ENCODE measurements at places on chromosomes 12 and 14. TPM values are rescaled to one million over a fixed set of nuclear protein-coding genes. Genes with fewer than 3 reads are reported as not detected.

DNA sequence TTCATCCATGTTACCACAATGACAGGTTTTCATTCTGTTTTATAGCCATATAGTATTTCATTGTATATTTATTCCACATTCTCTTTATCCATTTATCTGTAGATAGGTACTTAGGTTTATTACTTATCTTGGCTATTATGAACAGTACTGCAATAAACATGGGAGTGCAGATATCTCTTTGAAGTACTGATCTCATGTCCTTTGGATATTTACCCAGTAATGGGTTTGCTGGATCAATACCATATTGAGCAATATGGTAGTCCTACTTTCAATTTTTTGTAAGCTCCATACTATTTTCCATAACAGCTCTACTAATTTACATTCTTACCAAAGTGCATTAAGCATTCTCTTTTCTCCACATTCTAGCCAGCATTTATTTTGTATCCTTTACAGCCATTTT, 235.8 kb upstream of the ALG10 start:
- no peak for DNase-seq

- DNase-seq, result no peak
Measured at GRCh38 chr12:82682851-82683261, 3.9 kb upstream of the TMTC2 start.

DNA sequence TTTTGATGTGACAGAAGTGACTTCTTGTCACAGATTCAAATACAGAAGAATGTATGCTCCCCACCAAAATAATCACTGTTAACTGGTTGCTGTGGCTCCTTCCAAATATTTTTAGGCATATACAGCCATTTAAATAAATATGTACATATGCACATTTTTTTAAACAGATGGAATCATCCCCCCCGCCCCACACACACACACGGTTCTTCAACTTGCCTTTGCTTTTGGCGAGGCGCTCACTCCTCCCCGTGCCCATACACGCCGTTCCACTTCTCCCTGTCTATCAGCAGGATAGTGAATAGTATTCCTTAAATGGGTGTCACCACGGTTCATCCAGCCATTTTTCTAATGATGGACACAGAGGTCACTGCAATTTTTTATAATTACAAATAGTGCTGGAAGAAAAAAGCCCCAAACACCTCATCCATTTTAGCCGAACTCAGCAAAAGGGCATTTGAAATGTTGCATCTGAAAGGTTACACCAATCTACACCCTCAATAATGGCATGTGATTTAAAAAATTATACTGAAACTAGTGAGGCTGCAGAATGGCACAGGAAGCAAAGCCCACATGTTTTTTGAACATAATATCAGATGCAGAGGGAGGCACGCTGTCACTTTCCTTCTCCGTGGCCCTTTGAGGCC, 39.2 kb upstream of the MEG3 start:
- DNase-seq, result no peak

DNA sequence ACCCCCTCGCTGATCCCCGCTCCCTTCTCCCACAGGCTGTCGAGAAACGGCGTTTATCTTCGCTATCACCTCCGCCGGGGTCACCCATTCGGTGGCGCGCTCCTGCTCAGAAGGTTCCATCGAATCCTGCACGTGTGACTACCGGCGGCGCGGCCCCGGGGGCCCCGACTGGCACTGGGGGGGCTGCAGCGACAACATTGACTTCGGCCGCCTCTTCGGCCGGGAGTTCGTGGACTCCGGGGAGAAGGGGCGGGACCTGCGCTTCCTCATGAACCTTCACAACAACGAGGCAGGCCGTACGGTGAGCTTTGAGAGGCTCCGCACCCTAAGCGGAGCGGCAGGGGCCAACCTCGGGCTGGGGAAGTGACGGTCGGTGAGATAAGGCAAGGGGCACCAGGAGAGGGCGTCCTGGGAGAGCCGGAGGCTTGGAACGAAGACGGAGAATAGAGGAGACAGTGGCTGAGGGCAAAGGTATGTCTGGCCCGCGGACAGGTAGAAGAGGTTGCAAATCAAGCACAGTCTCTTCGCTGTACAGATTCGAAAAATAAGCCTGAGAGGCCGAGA, 2.3 kb downstream of the WNT1 start:
- DNase-seq, result no peak

DNA sequence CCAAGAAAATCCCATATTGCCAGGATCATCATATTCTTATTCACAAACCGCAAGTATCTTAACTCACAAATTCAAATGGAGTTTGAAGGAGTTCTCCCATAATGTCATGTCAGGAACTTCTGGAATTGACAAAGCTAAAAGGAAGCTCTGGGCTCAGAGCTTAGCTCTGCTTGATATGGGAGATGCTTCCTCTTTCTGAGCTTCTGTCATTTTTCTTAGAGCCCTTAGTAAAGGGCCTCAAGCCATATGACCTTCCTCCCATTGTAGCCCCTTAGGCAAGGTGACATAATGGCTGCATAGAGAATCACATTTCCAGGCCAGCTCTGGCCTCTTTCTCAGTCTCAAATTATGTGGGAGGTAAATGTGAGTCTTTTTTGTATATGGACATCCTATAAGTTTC, 40.9 kb downstream of the SLC4A8 start:
- no peak for DNase-seq

DNA sequence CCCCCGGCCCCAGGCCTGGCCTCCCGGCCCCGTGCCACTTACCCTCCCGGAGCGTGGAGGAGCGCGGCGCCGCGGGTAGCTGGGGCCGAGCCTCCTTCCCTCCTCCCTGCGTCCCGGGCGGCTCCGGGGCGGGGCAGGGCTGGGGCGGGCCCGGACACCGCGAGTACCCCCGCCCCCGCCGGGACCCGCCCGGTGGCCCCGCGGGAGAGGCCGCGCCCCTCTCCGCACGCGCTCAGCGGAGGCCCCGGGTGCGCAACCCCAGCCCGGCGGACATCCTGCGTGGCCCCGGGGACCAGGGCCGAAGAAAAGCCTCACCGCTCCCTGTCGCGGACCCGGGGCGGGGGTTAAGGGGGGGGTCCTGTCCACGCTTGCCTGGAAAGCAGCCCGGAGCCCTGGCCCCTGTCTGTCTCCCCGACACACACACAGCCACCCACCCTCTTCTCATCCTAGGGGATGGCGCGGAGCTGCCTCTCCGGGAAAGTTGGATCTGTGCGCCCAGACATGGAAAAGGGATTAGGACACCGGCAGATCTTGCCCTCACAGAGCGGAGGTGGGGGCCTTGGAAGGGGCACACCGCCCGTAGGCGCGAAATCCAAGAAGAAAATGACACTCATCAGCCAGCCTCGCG, at the start of gene SYNE3:
TSS of gene SYNE3 (minus strand) at position 97 of the 628 bp plus-strand sequence. CDS start 40,829 bp downstream, outside the sequence.
- no peak for DNase-seq

DNA sequence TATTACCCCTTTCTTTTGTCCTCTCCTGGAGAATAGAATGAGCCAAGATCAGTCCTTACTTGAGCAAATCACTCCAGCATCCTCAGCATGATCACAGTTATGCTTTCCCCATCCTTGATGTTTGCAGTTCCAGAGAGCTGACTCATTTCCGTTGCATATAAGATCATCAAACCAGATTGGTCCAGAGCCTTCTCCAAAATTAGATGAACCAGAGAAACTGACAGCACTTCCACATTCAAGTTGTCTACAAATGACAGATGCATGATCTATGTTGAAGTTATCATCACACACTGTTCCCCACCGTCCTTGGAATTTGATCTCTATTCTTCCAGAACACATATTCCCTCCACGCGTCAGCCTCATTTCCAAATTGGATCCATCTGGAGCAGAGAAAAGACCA, 4.8 kb downstream of the CD163 start:
- DNase-seq, result no peak

GRCh38 chr14:20659813-20660395, 18.4 kb upstream of the OR6S1 start:
- no peak for DNase-seq

DNA sequence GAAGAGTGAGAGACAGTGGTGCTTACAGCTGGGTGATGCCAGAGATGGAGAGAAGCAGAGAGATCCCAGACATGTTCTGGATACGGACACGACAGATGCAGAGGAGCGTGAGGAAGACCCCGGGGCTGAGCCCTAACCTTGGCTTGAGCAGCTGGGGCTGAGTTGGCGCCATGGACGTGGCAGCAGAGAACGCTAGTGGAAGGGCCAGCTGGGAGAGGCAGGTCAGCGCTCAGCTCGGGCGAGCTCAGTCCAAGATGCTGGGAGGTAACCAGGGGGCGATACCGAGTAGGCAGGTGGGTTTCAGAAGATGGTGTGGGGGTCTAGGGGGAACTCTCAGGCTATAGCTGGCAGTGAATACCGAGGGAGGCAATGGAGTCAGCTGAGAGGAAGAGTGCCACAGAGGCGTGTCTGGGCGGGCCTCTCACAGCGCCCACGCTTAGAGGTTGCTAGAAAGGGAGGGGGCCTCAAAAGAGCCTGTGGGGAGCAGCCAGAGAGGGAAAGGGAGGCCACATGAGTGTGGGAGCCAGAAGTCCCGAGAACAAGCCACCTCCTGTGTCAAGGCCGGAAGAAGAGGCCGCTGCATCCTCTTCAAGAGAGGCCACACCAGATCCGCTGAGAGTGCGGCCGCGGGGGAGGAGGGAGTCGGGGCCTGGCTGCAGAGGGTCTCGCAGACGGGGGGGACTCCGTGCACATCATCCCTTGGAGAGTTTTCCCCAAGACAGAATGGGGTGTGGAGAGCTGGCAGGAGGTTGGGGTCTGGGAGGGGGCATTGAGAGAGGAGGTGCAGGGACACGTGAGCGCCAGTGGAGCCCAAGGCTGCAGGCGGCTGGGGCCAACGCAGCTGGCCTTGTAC, 57.0 kb upstream of the DIO3 start:
- no peak for DNase-seq

DNA sequence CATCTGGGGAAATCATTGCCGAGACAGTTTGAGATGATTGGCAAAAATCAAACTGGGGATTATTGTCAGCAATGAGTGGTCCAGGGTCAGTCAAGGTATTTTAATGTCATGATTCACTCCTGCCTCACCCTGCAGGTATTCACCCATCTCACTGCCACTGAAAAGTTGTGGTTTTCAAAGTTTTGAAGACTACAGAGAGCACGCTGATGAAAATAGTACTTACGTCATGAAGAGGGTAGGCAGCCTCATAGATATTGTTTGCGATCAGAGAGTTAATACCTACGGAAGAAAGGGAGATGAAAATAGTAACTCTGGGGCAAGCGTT, 138.0 kb downstream of the ANO2 start:
- no peak for DNase-seq

- no peak for DNase-seq
Measured at GRCh38 chr12:51430196-51430895, 5.7 kb downstream of the SLC4A8 start.

DNA sequence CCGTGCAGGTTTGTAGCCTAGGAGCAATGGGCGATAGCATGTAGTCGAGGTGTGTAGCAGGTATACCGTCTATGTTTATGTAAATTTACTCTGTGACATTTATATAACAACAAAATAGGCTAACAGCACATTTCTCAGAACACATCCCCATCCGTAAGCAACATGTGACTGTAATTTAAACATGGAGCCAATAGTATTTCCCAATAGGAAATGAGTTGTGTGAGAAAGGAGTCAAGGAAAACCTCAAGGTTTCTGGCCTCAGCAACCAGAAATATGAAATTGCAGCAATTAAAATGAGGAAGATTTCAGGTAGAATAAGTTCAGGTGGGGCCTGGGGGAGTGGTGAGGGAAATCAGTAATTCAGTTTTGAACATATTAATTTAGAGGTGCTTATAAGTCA, 136.0 kb downstream of the MSRB3 start:
- DNase-seq, result no peak

DNA sequence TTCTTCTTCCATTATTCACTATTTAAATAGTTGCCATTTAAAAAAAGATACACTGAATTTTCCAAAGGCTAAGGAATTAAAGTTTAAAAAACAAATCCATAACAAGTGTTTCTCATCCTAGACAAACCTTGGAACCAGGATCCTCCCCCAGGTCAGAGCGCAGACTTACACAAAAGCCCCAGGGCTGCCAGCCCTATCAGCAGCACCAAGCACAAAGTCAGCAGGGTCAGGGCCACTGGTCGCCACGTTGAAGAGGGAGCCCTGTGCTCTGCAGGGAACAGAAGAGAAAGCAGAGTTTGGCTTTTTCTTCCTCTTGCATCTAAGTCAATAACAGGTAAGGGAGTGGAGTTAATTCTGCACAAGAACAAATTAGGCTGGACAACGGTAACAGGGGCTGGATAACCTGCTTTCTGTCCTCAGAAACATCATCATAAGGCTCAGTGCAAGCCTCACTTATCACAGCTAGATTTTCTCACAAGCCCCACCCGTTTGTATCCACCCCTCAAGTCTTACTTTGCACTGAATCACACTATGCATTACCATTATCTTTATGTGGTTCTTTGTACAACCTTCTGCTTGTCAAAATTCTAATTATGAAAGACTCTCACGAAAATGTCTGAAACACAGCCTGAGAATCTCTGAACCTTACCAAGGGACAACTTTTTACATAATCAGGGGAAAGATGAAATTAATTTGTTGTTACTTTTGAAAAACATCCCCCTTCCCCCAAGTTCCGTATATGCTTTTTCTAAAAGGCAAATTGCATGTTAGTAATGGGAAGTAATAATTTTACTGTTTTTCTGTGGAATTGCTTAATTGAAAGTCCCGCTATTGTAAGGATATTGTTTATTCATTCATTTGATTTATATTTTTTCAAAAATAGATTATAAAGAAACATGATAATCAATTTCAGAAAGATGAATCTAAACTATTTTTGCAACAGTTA, 9.6 kb downstream of the CLEC1A start:
- no peak for DNase-seq

Gene SLC6A15
- total RNA-seq, result 38.1 TPM

Gene IL26
- total RNA-seq, result not detected

Gene COX8C
- total RNA-seq, result not detected

Gene EML5
- 0.55 TPM for total RNA-seq

Gene NANOG
- 229 TPM for total RNA-seq

Gene SOAT2
- total RNA-seq, result not detected

Gene SPIC
- total RNA-seq, result not detected

Gene FAIM2
- 1.4 TPM for total RNA-seq
